ENCODE measurements at places on chromosomes 2 and 18. TPM values are rescaled to one million over a fixed set of nuclear protein-coding genes. Genes with fewer than 3 reads are reported as not detected.

GRCh38 chr2:6301426-6301825, 564.3 kb downstream of the CMPK2 start:
- no peak overlapping the region for H3K4me3 ChIP-seq
- no peaks in the 10 kb centered on the region for H3K4me1 ChIP-seq
- DNase-seq: no peak
- no peak overlapping the region for H3K27ac ChIP-seq
- no peaks in the 10 kb centered on the region for H3K27me3 ChIP-seq

DNA sequence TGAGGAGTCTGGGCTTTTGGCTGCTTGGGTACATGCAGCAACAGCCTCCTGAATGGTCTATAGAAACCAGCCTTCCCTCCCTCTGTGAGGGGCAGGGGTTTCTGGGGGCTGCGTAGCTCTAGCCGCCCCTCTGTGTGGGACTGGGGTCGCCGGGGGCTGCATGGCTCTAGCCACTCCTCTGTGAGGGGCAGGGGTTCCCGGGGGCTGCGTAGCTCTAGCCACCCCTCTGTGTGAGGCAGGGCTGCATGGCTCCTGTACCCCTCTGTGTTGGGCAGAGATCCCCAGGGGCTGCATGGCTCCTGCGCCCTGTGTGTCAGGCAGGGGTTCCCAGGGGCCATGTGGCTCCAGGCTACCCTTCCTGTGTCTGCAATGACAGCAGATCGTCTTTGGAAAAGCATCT, 17.6 kb downstream of the HS6ST1 start:
- no peak overlapping the region for H3K27ac ChIP-seq
- H3K4me3 ChIP-seq: no peak overlapping the region
- no peak for DNase-seq
- peaks cover 33% of the 10 kb centered on the region for H3K4me1 ChIP-seq
- no peaks in the 10 kb centered on the region for H3K27me3 ChIP-seq

GRCh38 chr18:61582202-61582710, 249.0 kb downstream of the CDH20 start:
- no peaks in the 10 kb centered on the region for H3K36me3 ChIP-seq
- H3K4me3 ChIP-seq: peak overlapping the region; percentile 26
- H3K4me1 ChIP-seq: no peaks in the 10 kb centered on the region
- peak; percentile 72 for DNase-seq
- H3K27me3 ChIP-seq: no peaks in the 10 kb centered on the region
- H3K27ac ChIP-seq: peak overlapping the region; percentile 62

MAPK4 gene
- total RNA-seq: 17.9 TPM

GRCh38 chr2:20448977-20449306, 2.1 kb downstream of the RHOB start:
- no peaks in the 10 kb centered on the region for H3K27me3 ChIP-seq
- H3K4me1 ChIP-seq: peaks cover 45% of the 10 kb centered on the region
- H3K4me3 ChIP-seq: peak overlapping the region; percentile 92
- peak overlapping the region; percentile 99 for H3K27ac ChIP-seq
- no peak for DNase-seq

DNA sequence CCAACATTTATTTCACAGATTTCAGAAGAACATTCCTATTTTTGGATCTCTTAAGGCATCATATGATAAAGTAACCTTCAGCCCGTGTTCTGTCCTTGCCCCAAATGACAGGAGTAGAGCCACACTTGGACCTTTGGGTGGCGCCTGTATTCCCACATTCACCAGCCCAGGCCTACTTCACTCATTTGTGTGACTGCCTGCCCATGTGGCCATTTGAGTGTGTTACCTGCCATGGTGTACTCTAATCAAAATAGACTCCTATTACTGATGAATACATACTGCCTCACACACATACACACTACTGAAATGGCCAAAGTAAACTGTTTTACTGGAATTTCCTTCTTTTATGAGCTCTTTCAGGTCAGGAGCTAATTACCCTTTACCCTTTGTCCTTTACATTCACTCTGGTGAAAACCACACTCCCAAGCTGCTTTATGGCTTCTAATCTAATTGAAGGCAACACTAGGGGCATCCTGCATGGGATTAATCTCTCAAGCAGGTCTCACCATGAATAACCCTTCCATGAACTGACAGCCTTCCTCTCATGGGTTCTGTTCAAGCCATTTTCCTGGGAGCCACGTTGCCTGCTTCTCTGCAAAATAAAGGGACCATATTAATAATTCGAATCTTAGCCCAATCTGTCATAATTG, 271.0 kb upstream of the GALNT5 start:
- H3K36me3 ChIP-seq: no peaks in the 10 kb centered on the region
- no peak overlapping the region for H3K4me3 ChIP-seq
- no peak overlapping the region for H3K27ac ChIP-seq
- H3K4me1 ChIP-seq: no peaks in the 10 kb centered on the region

APCDD1 gene
- total RNA-seq: 53.3 TPM

DNA sequence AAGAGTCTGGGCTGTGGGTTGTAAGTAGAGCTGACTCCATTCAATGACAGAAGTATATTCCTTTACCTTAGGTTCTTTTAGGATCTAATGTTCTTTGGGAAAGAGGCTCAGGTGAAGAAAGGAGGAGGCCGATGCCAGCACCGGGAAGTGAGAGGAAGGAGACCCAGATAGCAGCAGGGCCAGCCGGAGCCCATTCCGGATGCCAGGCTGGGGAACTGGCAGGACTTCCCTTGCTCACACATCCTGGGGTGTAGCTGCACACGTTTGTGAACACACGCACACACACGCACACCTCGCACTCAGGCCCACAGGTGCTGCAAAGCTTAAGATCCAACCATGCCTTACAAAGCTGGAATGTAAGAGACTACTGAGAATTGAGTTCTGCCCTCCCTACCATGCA, 95.8 kb upstream of the SMAD2 start:
- no peak overlapping the region for H3K4me3 ChIP-seq
- DNase-seq: no peak
- no peaks in the 10 kb centered on the region for H3K4me1 ChIP-seq

SNORC gene
- total RNA-seq: 0.30 TPM

DNA sequence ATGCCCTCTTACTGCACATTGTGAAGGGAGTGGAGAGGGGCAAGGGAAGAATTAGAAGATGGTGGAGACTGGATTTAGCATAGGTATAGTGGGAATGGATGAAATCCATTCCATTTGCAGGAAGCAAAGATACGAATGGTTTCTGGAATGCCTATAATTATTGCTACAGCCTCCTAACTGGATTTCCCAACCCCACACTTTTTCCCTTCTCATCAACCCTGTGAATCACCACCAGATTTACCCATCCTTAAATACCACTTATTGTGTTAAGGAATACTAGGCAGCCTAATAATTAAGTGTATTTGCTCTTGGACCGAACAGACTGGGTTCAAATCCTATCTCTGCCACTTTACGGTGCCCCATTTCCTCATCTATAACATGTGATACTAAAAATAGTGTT, 39.3 kb upstream of the CREB1 start:
- H3K36me3 ChIP-seq: no peaks in the 10 kb centered on the region
- no peak overlapping the region for H3K4me3 ChIP-seq
- H3K27me3 ChIP-seq: no peaks in the 10 kb centered on the region
- H3K27ac ChIP-seq: peak overlapping the region; percentile 77
- no peak for DNase-seq
- H3K4me1 ChIP-seq: peaks cover 14% of the 10 kb centered on the region

DNA sequence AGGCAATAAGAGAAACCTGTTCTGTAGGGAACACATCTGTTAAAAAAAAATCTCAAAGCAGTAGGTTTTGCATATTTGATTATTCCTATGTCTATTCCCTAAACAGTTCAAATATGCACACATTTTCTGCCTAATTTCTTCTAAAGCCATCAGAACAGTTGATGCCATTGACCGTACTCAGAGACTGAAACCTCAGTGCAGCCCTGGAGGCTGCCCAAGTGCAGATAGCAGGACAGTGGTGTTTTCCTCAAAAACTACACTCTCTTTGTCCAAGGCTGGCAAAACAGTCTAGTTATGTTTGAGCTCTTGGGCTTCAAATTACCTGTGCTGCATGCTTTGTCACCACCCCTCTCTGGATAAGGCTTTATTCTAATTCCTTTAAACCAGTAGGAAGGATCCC, 23.3 kb upstream of the NFE2L2 start:
- no peaks in the 10 kb centered on the region for H3K27me3 ChIP-seq
- H3K4me3 ChIP-seq: no peak overlapping the region
- H3K27ac ChIP-seq: no peak overlapping the region
- no peak for DNase-seq
- H3K36me3 ChIP-seq: no peaks in the 10 kb centered on the region

OBSL1 gene
- 157 TPM for total RNA-seq

MAL gene
- total RNA-seq: 8.7 TPM

GRCh38 chr2:1685078-1685956, 59.0 kb downstream of the PXDN start:
- no peak overlapping the region for H3K27ac ChIP-seq
- no peak for DNase-seq
- H3K4me3 ChIP-seq: no peak overlapping the region
- H3K27me3 ChIP-seq: no peaks in the 10 kb centered on the region

PROKR1 gene
- not detected for total RNA-seq

DNA sequence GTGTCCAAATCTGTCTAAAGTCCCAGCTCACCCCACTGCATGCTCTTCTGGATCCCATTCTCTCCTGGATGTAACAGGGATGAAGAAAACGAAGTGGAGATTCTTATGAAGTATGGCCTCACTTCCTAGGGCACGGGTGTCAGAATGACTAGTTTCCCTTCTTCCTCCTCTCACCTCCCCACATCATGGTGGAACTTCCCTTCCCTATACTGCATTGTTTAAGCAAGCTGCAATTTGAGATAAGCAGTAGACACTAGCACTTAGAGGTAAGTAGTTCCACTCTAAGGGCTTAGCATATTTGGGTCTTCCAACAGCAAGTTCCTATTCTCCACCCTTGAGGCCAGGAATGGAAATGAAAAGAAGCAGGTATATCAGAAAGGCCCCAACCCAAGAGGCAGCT, 29.7 kb downstream of the SLC4A5 start:
- no peak for DNase-seq
- no peaks in the 10 kb centered on the region for H3K4me1 ChIP-seq
- H3K27me3 ChIP-seq: no peaks in the 10 kb centered on the region

DNA sequence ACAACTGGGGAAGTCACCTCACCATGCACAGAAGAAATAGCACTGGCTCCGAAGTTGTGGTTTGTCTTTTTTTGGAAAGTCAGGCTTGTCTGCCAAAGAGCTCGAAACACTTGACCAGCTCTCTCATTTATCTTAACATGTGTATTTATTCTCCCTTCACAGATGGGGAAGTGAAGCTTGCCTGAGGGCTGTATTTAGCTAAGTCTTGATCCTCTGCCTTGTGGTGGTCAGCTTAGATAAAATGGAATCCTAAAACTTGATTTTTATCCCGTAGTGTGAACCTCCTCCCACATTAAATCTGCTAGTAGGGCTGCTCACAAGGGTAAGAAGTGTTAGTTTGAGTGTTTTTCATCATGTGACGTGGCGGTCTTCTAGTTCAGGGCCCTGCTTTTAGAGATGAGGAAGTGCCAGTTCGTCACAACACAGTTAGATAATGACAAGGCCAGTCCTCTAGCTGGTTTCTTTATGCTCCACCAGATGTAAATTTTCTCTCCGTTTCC, 89.7 kb downstream of the TMEM247 start:
- no peak for DNase-seq
- no peaks in the 10 kb centered on the region for H3K36me3 ChIP-seq
- no peaks in the 10 kb centered on the region for H3K27me3 ChIP-seq

DNA sequence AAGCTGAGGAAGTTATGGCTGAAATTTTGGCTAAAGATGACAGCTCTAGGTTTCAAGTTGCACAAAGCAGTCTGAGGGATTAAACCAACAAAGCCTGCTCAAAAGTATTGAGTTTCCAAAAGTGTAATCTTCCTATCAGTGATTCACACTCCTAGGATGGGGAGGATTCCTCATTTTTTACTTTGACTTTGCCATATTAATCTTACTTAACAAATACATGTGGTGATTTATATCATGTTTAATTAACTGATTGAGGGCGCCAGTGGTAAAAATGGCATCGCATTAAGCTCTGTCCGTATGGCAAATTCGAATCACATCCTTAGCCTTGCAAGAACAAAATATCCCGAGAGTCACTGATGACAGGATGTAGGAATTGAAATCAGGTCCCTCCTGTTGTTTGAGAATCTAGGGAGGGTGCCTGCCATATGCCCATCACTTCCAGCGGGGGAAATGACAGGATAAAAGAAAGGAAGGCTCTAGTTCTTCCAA, 78.1 kb upstream of the ETAA1 start:
- no peaks in the 10 kb centered on the region for H3K4me1 ChIP-seq
- no peaks in the 10 kb centered on the region for H3K27me3 ChIP-seq
- DNase-seq: no peak
- H3K4me3 ChIP-seq: no peak overlapping the region
- no peaks in the 10 kb centered on the region for H3K36me3 ChIP-seq

DNA sequence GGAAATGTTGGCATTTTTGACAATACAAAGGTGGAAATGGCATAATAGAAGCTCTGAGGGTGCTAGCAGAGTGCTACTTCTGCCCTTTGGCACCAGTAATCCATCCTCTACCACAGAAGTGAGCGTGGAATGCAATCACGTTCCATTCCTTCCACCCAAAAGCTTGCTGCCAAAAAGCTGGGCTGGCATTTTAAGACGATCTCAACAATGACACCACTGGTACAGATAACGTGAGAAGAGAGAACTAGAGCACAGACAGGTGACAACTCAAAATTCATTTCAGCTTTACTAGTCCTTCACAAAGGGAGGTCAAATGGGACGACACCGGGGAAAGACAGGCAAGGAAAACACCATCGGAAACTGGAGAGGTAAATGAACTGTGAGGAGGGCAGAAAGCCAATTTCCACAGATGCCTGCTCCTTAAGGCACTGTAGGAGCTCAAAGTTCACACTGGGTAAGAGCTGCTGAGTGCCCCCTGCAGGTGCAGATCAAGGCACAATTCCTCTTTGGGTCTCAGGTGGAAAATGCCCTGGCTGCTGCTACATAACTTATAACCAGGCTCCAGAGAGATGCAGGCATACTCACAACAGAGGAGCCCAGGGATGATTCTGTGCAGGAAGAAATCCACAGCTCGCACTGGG, 50.7 kb upstream of the RNU4ATAC start:
- DNase-seq: no peak
- H3K27ac ChIP-seq: peak overlapping the region; percentile 32
- H3K36me3 ChIP-seq: no peaks in the 10 kb centered on the region
- H3K27me3 ChIP-seq: no peaks in the 10 kb centered on the region
- no peak overlapping the region for H3K4me3 ChIP-seq
- peaks cover 58% of the 10 kb centered on the region for H3K4me1 ChIP-seq

DNA sequence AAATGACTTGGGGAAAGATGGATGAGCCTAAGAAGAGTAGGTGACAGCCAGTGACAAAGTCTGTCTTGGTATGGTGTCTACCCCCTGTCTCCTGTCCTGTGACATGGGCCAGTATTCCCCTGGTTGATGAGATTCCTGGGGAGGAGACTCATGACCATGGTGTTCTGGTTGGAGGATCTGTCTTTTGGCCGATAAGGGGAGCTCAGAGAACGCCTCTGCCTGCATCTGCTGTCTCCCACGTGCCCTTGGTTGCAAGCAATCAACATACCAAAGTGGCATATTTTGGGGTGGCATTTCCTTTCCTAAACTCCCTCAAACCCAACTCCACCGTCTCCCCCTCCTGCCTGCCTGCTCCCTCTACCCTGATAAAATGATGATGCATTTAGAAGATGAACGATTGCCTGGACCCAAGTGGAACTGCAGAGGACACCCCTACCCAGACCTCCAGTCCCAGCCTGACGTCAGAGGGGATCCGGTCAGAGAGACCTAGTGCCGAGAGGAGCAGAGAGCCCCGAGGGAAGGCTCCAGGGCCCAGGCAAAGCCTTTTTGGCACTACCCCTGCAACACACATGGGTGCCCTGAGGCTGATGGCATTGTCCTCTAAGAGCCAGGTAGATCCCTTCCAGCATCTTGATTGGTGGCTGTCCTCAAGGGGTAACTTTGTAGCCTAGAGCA, 124.2 kb upstream of the MSH6 start:
- H3K27me3 ChIP-seq: no peaks in the 10 kb centered on the region
- no peak overlapping the region for H3K4me3 ChIP-seq
- no peaks in the 10 kb centered on the region for H3K4me1 ChIP-seq

- peak overlapping the region; percentile 57 for H3K27ac ChIP-seq
- peak; percentile 28 for DNase-seq
- H3K4me3 ChIP-seq: no peak overlapping the region
- H3K36me3 ChIP-seq: no peaks in the 10 kb centered on the region
These were observed 18.0 kb upstream of the RHOB start for GRCh38 chr2:20428717-20429490.
